ENCODE measurements at places on chromosomes 16 and 17.

DNA sequence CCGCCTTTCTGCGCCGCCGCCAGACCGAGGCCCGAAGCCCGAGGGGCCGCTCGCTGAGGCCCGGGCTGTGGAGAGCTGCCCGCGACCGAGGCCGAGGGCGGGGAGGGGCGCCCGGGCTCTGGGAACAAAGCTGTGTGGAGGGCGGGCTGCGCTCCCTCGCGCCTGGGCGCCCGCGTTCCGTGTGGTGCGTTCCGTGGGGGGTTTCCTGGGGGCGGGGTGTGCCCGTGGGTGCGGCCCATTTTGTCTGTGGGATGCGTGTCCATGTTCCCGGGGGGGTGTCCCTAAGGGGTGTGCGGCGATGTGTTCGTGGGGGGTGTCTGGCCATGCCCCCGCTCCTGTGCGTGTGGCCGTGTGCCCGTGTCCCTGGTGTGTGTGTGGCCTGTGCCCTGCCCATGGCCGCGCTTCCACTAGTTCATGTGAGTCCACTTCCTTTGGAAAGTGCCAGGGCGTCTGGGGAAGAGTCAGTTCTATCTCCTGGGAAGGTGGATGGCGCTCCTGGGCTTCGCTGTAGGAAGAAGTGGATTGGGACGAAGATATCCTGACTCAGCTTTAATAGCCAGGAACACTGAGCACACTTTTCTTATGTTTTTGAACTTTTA lies 520 bp downstream of the JPT2 start:
- DNase-seq = peak; percentile 67

- no peak for DNase-seq
Observed at GRCh38 chr17:73559532-73559931, 84.7 kb downstream of the SDK2 start.

GRCh38 chr17:5608399-5609112 lies 24.2 kb upstream of the NLRP1 start:
- no peak for DNase-seq

DNA sequence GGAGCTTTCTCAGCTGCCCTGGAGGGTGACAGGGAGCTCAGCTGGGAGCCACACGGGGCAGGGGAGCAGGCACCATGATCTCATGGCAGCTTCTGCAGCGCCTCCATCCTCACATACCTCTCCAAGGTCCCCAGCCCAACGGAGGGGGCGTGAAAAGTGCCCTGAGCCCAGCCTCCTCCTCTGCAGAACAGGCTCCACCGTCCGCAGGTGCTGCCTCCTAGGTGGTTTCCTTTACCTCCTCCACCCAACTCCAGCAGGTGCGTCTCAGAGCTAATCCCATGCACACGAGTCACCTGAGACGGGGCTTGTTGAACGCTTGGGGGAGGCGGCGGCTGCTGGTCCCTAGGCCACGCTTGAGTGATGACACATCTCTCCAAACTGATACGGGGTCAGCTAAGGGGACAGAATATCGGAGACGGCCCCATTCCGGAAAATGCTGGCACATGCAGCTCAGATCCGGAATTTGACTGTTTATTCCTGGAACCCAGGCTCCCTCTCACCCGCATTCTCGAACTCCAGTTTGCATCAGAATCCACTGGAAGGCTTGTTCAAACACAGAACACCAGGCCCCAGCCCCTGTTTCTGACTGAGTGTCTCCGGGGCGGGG lies 387 bp upstream of the SLC38A8 start:
- DNase-seq = no peak

DNA sequence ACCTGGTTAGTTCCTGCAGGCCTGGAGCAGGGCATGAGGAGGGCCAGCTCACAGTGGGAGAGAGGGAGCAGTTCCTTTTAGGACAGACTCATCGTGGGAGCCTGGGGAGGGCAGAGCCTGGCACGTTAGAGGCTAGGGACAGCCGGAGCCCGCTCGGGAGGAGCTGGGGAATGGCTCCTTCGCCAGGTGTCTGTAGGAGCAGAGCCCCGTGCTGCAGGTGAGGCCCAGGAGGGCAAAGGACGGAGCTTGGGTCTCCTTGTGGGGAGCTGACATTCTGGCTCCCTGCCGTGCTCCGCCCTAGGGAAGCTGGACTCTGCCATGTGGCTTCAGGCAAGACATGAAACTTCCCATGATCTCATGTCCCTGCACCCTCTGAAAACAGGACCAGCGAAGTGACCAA lies 18.7 kb upstream of the MTSS2 start:
- DNase-seq = no peak

GRCh38 chr17:80885947-80886582 lies 105.6 kb upstream of the CHMP6 start:
- DNase-seq = no peak

DNA sequence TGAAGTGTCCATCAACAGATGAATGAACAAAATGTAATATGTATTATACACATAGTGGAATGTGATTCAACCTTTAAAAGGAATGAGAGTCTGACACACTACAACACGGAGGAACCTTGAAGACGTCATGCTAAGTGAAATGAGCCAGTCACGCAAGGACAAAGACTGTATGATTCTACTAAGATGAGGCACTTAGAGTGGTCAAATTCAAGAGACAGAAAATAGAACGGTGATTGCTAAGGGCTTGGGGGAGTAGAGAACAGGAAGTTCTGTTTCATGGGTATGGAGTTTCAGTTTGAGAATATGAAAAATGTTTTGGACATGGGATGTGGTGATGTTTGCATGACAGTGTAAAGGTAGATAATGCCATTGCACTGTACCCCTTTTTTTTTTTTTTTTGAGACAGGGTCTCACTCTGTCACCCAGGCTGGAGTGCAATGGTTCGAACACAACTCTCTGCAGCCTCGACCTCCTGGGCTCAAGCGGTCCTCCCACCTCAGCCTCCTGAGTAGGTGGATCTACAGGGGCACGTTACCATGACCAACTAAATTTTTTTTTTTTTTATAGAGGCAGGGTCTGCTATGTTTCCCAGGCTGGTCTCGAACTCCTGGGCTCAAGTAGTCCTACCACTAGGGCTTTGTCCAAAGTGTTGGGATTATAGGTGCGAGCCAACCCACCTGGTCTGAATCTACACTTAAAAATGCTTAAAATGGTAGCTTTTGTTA lies 2.9 kb upstream of the CCDC102A start:
- DNase-seq = no peak

GRCh38 chr17:49450181-49450580 lies 35.5 kb upstream of the PHB1 start:
- no peak for DNase-seq

DNA sequence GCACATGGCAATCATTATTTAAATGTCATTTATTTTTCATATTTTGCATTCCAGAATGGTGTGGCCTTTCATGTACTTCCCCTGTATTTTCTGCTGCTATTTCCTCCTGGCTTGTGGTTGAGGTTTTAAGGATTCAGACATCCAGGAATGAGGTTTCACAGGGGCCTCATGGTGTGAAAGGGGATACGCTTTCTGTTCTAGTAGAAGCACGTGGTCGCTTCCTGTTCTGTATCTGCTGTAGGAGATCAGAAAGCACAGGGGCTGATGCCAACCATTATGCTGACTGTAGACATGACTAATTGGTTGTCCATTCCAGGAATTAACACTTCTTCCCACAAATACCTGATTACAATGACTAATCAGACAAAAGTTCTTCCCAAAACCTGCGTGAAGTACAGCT lies 405.9 kb downstream of the SHISA9 start:
- no peak for DNase-seq

GRCh38 chr17:27899525-27899924 lies 6.4 kb upstream of the LYRM9 start:
- DNase-seq = no peak

GRCh38 chr17:64066716-64067115 lies 46.3 kb upstream of the ICAM2 start:
- no peak for DNase-seq

DNA sequence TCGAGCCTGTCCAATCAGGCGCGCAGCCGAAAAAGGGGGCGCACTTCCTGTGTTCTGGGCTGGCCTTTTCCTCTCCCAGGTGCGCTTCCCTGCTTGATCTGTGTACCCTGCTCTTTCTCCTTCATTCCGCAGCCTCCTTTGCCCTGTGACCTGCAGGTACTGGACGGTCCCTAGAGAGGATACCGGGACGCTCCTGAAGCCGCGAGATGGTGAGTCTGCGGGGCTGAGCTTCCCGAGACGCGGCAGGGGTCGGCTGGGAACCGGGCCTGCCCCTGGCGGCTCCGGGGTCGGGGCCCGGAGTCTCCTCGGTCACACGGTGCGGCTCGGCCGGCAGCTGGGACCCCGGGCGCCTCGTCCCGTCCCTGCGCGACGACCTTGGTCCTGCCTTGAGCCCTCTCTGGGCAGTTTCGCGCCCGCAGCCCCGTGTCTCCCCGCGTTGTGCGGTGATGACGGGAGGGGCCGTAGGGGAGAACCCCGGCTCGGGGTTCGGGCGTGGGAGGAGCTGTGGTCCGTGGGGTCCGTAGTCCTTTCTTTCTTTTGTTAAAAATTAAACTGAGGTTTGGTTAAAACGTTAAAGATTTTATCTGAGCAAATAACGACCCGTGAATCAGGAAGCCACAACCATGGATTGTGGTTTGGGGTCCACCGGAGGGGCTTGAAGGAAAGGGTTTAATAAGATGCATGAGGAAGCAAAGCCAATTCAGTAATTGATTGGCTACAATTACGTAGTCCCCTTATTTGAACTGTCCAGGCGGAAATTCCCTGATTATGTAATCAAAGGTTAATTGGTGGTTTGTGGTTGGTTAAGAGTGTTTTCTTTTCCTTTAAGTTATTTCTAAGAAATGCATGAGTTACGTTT lies 172.8 kb upstream of the ZNF267 start:
- peak; percentile 96 for DNase-seq

DNA sequence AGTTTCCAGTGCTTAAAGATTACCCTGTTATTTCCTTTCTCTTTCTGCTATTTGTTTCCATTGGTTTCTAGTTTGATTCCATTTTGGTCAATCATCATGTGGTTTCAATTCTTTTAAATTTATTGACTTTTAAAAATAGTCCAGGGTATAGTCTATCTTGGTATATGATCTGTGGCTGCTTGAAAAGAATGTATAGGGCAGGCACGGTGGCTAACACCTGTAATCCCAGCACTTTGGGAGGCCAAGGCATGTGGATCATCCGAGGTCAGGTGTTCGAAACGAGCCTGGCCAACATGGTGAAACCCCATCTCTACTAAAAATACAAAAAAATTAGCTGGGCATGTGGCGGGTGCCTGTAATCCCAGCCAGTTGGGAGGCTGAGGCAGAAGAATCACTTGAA lies 34.5 kb upstream of the NACA2 start:
- no peak for DNase-seq

- DNase-seq = no peak
Observed at GRCh38 chr16:81397058-81397878, 47.3 kb upstream of the CMIP start.

GRCh38 chr17:64984851-64985521 lies 65.7 kb upstream of the LRRC37A3 start:
- DNase-seq = no peak

- DNase-seq = no peak
Observed at GRCh38 chr16:48340054-48340453, 45.2 kb downstream of the SIAH1 start.

DNA sequence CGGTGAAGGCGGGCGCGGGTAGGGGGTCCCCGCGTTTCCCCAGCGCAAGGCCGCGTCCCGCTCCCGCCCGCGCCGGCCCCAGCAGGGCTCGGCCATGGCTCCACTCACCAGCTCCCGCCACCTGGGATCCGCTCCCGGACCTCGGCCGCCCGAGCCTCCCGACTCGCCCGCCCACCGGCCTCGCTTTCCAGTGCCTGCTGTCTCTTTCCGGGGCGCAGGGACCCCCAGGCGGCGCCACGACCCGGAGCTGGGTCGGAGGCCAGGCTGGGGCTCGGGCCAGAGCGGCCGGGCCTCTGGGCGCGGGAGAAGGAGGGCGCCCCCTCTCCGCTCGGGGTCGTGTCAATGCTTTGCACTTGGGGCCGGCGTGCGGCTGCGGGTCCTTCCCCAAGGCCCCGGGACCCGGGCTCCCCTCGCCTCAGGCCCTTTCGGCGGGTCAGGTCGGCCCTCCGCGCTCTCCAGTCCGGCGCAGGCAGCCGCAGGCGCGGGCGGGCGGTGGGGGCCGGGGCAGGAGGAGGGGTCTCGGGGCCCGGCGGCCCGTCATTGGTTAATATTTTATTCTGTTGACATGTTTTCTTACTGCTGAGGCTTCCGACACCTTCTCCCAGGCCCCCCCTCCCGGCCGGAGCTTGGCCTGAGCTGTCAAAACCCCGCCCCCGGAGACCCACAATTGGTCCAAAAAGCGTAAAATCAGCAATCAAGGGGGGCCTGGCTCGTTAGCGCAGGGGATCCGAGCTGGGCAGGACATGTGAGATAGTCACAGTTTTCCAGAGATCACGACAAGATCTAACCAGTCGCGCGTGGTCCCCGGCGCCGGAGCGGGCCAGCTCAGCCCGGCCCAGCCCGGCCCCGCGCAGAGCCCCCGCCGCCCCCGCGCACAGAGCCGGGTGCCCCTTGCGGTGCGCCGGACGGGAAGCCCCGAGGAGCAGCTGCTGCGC lies at the start of gene TBX2:
Gene TBX2 (plus strand): TSS at position 713 of the 935 bp plus-strand sequence. CDS start 334 bp downstream, outside the sequence.
- peak; percentile 89 for DNase-seq

DNA sequence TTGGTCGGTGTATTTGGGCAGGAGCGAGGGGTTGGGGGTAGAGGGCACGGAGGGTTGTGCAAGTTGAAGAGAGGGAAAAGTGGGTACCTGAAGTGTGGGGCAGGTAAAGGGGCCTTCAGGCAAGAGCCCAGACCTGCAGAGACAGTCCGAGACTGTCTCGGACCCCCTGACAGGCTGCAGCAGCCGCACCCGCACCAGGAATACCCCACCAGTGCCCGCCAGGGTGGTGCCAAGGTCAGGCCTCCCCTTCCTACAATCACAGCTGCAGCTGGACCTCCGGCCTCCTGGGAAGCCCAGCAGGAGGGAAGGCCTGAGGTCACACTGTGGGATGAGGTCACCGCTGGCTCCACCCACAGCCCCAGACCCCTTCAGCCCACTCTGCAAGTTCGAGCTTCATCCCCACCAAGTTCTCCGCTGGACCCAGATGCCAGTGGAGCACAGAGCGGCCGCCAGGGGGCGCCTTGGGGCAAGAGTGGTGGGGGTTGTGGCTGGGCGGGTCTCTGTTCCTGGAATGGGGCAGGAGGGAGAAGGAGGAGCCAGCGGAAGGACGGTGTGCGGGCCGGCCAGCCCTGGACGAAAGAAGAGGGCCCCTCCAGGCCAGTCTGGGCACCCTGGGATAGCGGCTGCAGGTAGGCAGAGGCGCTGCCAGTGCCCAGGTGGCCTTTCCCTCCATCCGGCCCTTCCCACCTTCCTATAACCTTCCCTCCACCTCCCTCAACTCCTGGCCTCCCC lies at the start of gene HSD3B7:
Gene HSD3B7 (plus strand): TSS at position 539 of the 732 bp plus-strand sequence. CDS start 452 bp downstream, outside the sequence.
- DNase-seq = peak; percentile 91

DNA sequence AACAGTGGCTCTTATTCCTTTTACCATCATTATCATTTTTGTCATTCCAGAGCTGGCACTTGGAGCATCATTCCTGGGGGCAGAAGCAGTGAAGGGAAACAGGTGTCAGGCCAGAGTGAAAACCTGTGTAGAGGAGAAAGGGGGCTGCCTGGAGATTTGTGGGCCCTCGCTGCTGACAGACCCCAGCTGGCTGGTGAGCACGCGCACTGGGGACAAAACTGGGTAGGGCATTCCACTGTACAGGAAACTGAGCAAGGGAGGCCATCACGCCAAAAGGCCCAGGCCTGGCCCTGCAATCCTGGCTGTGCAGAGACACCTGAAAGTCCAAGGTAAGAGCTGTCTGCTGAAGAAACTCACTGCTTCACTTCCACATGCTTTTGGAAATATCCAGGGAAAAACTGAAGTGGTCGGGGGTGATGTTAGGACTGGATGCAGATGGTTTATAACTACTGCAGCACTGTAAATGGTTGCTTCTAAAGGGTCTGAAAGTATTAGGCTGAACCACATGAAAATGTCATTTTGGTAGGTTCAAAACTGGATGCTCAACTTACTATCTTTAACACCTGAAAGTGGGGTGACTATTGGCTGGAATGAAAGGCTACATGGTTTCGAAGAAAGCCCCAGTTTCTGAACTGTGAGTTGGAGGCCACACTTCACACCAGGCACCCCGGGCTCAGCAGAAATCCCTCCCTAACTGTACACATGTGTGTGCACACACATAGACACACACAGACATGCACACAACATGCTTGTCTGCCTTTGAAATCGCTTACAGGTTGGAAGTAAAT lies 225.0 kb downstream of the C16orf78 start:
- DNase-seq = no peak

All from testis (tissue), 5 donors.